Esophagus squamous epithelium (tissue), 5 donors: ENCODE measurements at places on chromosomes 1 and 21.

DNA sequence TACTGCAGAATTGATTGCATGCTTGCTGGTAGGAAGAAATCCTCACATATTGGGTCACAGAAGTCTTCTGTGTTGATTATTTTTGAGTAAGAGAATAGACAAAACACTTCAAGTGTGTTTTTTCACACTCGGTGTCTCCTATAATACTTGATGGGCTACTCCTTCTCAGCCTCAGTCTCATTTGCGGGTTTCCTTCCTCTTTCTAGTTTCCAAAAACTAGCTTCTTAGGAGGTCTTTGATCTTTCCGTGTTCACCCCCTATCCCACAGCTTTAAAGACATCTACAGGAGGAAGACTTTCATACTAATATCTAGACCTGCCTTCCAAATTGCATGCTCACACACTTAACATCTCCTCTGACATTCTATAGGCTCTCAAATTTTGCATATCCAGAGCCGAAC, 40.7 kb upstream of the NTPCR start:
- DNase-seq = no peak
- no peak overlapping the region for H3K27ac ChIP-seq
- H3K27me3 ChIP-seq = no peaks in the 10 kb centered on the region
- peaks cover 4% of the 10 kb centered on the region for H3K4me1 ChIP-seq

- H3K36me3 ChIP-seq = no peaks in the 10 kb centered on the region
- H3K27me3 ChIP-seq = no peaks in the 10 kb centered on the region
- H3K4me1 ChIP-seq = peaks cover 14% of the 10 kb centered on the region
Observed at GRCh38 chr1:59568158-59568935, 246.4 kb upstream of the HOOK1 start.

DNA sequence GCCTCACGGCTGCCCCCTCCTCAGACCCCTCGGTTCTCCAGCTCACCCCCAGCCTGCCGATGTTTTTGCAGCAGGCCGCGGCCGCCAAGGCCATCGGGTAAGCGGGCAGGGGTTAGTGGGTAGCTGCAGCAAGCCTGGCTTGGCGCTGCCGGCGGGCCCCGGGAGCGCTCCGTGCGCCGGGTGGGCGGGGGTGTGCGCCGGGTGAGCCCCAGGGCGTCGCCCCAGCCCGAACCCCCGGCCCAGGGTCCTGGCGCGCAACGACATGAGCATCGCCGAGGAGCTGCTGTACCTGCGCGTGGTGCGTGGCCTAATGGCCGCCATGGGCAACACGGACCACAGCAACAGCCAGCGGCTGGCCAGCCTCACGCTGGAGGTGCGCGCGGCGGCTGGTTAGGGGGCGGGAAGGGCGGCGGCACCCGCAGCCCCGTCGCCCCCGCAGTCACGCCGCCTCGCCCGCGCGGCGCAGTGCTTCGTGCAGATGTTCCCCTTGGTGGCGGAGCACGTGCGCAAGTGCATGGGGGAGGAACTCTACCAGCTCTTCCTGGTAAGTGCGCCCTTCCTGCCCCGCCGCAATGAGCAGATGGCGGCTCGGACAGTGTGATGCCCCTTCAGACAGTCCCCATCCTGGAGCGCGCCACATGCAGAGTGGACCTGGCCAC, 6.5 kb downstream of the RNU5D-1 start:
- H3K36me3 ChIP-seq = no peaks in the 10 kb centered on the region
- no peak overlapping the region for H3K4me3 ChIP-seq
- H3K4me1 ChIP-seq = no peaks in the 10 kb centered on the region
- H3K27me3 ChIP-seq = peaks cover 18% of the 10 kb centered on the region

GRCh38 chr1:232011961-232012360, 385.4 kb downstream of the DISC1 start:
- peak overlapping the region; percentile 15 for H3K27ac ChIP-seq
- H3K36me3 ChIP-seq = no peaks in the 10 kb centered on the region
- no peak for DNase-seq
- no peaks in the 10 kb centered on the region for H3K4me1 ChIP-seq
- no peaks in the 10 kb centered on the region for H3K27me3 ChIP-seq
- no peak overlapping the region for H3K4me3 ChIP-seq

DNA sequence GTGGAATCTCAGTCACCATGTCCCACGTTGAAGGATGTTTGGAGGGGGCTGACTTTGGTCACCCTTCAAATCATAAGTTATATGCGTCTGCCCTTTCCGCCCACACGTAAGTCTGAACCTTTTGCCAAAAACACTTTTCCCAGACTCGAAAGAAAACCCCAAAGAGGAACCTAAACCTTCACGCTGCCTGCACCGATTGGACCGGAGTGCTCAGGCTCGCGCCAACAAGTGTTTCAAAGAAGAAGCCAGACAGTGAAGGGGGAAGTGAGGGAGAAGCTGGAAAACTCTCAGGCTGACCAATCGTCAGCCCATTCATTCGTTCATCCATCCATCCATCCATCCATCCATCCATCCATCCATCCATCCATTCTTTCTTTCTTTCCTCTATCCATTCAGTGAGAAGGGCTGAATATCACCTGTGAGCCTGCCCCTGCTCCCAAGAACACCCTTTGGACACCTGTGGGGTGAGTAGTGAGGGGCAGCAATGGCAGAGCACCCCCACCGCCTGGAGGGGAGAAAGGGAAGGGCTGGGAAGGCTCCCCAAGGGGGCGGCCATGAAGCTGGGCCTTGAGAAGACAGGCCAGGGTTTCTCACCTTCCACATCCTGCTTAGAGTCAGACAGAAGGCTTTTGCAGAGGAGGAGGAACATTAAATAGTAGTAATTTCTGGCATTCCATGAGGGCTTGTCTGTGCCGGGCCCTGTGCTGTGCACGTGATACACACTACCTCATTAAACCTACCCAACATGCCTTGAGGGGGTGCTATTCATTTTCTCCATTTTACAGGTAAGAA, 27.1 kb upstream of the RUNX3 start:
- no peak overlapping the region for H3K27ac ChIP-seq
- H3K4me3 ChIP-seq = no peak overlapping the region
- no peak for DNase-seq
- H3K27me3 ChIP-seq = no peaks in the 10 kb centered on the region
- no peaks in the 10 kb centered on the region for H3K36me3 ChIP-seq

- peaks cover 7% of the 10 kb centered on the region for H3K4me1 ChIP-seq
- no peaks in the 10 kb centered on the region for H3K27me3 ChIP-seq
- DNase-seq = no peak
- H3K27ac ChIP-seq = no peak overlapping the region
- H3K36me3 ChIP-seq = no peaks in the 10 kb centered on the region
Observed at GRCh38 chr1:10940451-10940804, 72.0 kb upstream of the TARDBP start.

DNA sequence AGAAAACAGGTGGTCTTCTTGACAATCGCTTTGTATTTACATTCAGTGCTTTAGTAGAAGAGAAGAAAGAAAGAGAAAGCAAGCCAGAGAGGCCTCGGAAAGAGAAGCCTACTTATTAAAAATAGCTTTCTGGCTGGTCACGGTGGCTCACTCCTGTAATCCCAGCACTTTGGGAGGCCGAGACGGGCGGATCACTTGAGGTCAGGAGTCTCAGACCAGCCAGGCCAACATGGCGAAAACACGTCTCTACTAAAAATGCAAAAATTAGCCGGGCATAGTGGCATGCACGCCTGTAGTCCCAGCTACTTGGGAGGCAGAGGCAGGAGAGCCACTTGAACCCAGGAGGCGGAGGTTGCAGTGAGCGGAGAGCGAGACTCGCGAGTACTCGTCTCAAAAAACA, 1.8 kb upstream of the SLC19A2 start:
- peak overlapping the region; percentile 97 for H3K27ac ChIP-seq
- no peak for DNase-seq
- H3K27me3 ChIP-seq = no peaks in the 10 kb centered on the region
- H3K36me3 ChIP-seq = no peaks in the 10 kb centered on the region
- H3K4me3 ChIP-seq = no peak overlapping the region

DNA sequence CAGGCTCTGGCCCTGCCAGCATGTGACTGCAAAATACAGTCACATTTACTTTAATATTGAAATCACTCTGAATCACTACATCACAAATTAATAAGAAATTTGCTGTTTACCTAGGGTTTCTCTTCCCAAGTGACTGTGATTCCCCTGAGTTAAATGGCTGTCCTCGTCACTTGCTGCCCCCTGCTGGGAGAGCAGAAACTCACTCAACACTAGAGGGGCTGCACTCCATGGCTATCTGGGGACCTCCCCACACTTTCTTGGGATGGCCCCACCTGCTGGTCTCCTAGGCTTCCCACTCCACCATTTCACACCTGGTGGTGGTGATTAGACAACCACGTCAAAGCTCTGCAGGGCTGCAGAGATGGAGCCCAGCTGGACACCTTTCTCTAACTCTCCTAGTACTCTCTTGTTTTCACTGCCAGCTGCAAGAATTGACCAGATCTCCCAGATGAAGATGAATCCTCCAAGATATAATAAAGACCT, 63.4 kb downstream of the CD2 start:
- no peak for DNase-seq
- no peaks in the 10 kb centered on the region for H3K36me3 ChIP-seq

- no peaks in the 10 kb centered on the region for H3K27me3 ChIP-seq
- no peaks in the 10 kb centered on the region for H3K4me1 ChIP-seq
- no peak overlapping the region for H3K4me3 ChIP-seq
- no peak for DNase-seq
- no peaks in the 10 kb centered on the region for H3K36me3 ChIP-seq
Observed at GRCh38 chr21:20023193-20023592, 975.0 kb upstream of the NCAM2 start.

- H3K36me3 ChIP-seq = no peaks in the 10 kb centered on the region
- no peaks in the 10 kb centered on the region for H3K27me3 ChIP-seq
- no peak for DNase-seq
- peak overlapping the region; percentile 85 for H3K27ac ChIP-seq
- no peak overlapping the region for H3K4me3 ChIP-seq
- H3K4me1 ChIP-seq = peaks cover 91% of the 10 kb centered on the region
Observed at GRCh38 chr1:21283524-21283923, 6.7 kb downstream of the ECE1 start.

GRCh38 chr1:153466908-153467307, 6.5 kb upstream of the S100A7 start:
- no peaks in the 10 kb centered on the region for H3K27me3 ChIP-seq
- DNase-seq = no peak
- no peak overlapping the region for H3K27ac ChIP-seq
- no peak overlapping the region for H3K4me3 ChIP-seq

DNA sequence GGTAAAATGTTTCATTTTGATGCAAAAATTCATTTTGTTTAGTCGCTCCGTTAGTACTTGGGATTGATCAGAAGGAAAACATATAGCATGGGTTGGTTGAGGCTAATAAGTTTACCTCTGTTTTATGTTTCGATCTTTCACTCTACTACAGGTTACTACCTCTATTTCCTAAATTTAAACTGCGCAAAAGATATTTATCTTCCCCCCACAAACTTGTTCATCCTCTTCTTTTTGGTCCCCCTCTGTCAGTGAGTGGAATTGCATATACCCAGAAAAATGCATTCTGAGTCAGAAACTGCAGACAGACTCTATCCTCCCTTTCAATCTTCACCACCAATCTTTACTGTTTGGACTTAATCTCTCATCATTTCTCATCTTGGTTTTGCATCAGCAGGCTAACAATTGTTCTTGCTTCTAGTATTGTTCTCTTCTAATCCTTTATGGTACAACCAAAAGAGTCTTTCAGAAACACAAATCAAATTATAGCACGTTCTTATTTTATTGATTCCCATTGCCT, 316.0 kb upstream of the ADGRL4 start:
- no peak overlapping the region for H3K4me3 ChIP-seq
- H3K36me3 ChIP-seq = no peaks in the 10 kb centered on the region
- no peak for DNase-seq
- H3K27ac ChIP-seq = no peak overlapping the region
- no peaks in the 10 kb centered on the region for H3K4me1 ChIP-seq

GRCh38 chr21:43623588-43623987, 35.7 kb downstream of the HSF2BP start:
- no peak overlapping the region for H3K4me3 ChIP-seq
- H3K4me1 ChIP-seq = no peaks in the 10 kb centered on the region
- H3K27ac ChIP-seq = no peak overlapping the region
- H3K27me3 ChIP-seq = no peaks in the 10 kb centered on the region

- no peak overlapping the region for H3K27ac ChIP-seq
- no peaks in the 10 kb centered on the region for H3K27me3 ChIP-seq
- no peaks in the 10 kb centered on the region for H3K36me3 ChIP-seq
- peaks cover 14% of the 10 kb centered on the region for H3K4me1 ChIP-seq
- DNase-seq = no peak
- no peak overlapping the region for H3K4me3 ChIP-seq
Observed at GRCh38 chr1:222777977-222778376, 36.9 kb upstream of the DISP1 start.

- H3K4me1 ChIP-seq = peaks cover 12% of the 10 kb centered on the region
- no peak overlapping the region for H3K27ac ChIP-seq
- DNase-seq = no peak
- H3K4me3 ChIP-seq = no peak overlapping the region
Observed at GRCh38 chr1:114558544-114558943, 22.9 kb downstream of the BCAS2 start.

DNA sequence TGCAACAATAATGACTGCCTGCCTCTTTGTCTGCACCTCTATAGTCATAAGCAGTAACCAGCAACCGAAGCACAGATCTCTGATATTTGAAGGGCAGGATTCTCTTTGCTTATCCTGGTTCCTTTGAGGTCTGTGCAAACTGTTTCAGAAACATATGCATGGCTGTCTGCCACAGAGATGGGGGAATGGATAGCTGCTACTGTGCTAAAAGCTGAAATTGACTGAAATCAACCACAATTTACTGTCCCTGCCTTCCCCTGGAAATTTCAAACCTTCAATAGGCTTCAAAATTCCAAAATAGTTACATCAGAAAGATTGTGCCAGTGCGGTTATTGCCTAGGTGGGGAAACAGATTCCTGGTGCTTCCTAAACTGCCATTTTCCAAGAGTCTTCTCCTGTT, 136.8 kb upstream of the GORAB start:
- DNase-seq = no peak
- H3K27me3 ChIP-seq = no peaks in the 10 kb centered on the region
- H3K4me1 ChIP-seq = no peaks in the 10 kb centered on the region
- no peak overlapping the region for H3K27ac ChIP-seq

DNA sequence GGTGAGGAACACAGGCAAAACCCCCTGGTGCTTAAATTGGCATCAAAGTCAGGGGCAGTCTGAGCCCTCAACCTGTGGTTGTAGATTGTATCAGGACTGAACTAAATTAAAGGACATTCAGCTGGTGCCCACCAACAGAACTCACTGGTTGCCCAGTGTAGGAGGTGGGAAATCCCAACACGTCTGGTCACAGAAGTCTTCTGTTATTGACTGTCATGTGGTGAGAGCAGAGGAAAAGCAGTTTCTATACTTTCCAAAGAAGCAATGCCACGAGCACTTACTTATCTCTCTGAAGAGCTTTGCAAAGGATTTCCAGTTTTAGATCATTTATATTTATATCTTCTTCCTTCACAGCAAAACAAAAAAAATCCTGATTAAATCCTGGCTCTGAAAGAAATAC, 15.0 kb upstream of the ACTA1 start:
- no peak for DNase-seq
- H3K4me3 ChIP-seq = no peak overlapping the region
- no peak overlapping the region for H3K27ac ChIP-seq
- H3K36me3 ChIP-seq = peaks cover 88% of the 10 kb centered on the region
- H3K27me3 ChIP-seq = no peaks in the 10 kb centered on the region

DNA sequence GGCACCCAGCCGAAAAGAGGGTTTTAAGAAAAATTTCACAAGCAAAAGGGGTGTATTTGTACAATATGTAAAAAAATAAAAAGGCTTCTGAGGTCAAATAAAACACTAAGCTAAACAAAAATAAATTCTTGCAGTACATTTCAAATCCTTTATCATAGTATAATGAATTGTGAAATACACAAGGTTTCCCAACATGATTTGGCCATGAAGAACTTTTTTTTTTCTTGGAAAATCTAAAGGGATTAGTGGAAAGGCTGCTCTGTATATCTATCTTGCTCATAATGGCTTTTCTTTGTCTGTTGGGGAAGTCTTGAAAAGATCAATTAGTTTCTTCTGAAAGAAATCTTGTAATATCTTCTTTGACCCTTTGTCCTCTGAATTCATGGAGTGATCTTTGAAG, 593.4 kb downstream of the PLPP3 start:
- DNase-seq = no peak
- H3K4me3 ChIP-seq = no peak overlapping the region
- no peaks in the 10 kb centered on the region for H3K27me3 ChIP-seq
- peaks cover 31% of the 10 kb centered on the region for H3K4me1 ChIP-seq
- no peaks in the 10 kb centered on the region for H3K36me3 ChIP-seq
